ENCODE measurements at places on chromosomes 16 and 17.
A peak's percentile ranks its signal among the peaks of the same experiment; 100 is the strongest.

- no peak for DNase-seq
Measured at GRCh38 chr16:14444979-14445810, 184.9 kb downstream of the PARN start.

GRCh38 chr16:86663685-86664521 is 85.6 kb downstream of the FOXL1 start:
- peak; percentile 73 for DNase-seq

- DNase-seq = no peak
Measured at GRCh38 chr17:81558941-81559806, 7.0 kb upstream of the FAAP100 start.

DNA sequence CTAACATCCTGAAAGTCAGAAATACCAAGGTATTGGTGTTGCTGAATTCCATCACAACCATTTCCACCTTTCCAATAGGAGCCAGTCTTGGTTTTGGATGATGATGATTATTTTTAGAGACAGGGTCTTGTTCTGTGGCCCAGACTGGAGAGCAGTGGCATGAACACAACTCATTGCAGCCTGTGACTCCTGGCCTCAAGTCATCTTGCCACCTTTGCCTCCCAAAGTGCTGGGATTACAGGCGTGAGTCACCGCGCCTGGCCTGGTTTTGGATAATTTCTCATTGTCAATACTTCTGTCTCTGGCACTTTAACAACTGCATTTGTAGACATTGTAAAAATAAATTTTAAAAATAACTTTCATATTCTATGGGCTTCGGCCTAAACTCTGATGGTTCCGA is 22.6 kb downstream of the STAT5B start:
- no peak for DNase-seq

GRCh38 chr17:17937201-17937853 is 34.9 kb downstream of the TOM1L2 start:
- DNase-seq = no peak

- no peak for DNase-seq
Measured at GRCh38 chr17:67417507-67417906, 40.4 kb downstream of the PITPNC1 start.

GRCh38 chr17:77273397-77274085 is 132.8 kb downstream of the SEC14L1 start:
- no peak for DNase-seq

GRCh38 chr17:37117373-37118142 is 168.8 kb downstream of the AATF start:
- DNase-seq = no peak

- peak; percentile 65 for DNase-seq
Measured at GRCh38 chr17:78497115-78497540, 80.1 kb downstream of the DNAH17 start.

- DNase-seq = peak; percentile 35
Measured at GRCh38 chr17:58352596-58353388, 791 bp upstream of the SUPT4H1 start.

DNA sequence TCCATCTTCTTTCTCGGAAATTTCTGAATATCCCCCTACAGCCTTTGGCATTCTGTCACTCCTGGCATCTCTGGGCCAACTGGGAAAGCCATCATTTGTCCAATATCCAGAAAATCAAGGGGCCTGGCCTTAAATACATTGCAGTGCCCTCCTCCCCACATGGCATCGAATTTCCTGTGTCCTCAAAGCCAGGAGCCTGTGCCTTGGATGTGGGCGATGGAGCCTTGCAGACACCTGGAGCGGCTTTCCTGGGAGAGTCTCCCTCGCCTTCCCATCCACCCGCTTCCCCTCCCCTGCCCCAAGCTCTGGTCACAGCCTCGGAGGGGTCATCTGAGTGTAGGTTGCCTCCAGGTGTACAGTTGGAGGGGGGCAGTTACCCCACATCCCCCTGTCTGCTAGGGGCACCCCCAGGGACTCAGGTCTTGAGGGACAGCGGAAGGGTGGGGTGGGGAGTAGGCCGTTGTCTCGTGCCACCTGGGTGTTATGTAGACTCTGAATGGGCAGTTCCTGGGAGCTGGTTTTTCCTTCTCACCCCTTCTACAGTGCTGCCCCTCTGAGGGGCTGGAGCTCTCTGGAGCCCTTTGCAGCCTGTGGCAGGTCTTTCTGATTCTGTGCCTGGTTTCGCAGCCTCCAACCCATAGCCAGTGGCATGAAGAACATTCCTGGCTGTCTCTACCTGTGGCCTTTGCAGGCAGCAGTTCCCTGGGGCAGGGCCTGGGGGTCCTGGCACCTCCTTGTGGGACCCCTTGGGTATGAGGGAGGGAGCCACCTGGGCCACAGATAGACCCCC is 239.8 kb downstream of the SEC14L1 start:
- DNase-seq = no peak

- DNase-seq = no peak
Measured at GRCh38 chr16:30351001-30351441, 4.1 kb downstream of the CD2BP2 start.

GRCh38 chr16:51061328-51061727 is 89.7 kb downstream of the SALL1 start:
- no peak for DNase-seq

GRCh38 chr16:78906135-78906534 is 694.4 kb downstream of the MAF start:
- DNase-seq = no peak

DNA sequence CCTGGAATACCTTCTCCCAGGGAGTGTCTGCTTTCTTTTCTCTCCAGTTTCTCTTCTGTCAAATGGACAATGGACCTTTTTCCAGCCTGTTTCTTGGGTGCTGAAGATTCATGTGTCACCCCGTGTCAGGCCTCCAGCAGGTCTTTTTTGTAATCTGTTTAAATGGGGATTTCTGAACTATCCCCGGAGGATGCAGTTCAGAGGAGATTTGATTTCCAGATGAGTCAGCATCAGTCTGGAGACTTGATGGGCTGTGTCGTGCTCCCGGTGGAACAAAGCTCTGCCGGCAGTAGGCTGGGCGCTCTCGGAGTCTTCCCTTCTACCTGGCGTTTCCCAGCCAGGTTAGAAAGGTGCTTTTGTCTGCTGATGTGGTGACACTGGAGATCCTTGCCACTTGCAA is 440.6 kb downstream of the HS3ST3B1 start:
- DNase-seq = peak; percentile 4

DNA sequence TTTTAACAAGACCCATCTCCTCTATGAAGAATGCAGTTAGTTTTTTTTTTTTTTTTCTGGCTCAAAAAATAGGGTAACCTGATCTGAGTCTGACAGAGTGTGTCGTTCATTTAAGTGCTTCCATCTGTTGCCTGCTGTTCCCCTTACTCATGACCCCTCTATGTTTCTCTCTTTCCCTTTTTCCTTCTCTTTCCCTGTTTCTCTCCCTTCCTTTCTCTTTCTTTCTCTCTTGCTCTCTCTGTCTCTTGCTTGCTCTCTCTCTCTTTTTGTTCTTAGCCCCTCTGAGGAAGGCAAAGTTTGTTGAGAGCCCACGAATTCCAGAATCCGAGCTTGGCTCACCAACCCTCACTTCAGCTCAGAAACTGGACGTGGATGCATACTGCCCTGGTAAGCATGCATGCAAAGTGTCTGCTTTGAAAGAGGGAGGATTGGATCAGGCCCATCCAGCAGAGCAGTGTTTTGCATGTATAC is 185.0 kb downstream of the TANC2 start:
- DNase-seq = peak; percentile 22

- DNase-seq = no peak
Measured at GRCh38 chr16:86886651-86887050, 308.3 kb downstream of the FOXL1 start.

DNA sequence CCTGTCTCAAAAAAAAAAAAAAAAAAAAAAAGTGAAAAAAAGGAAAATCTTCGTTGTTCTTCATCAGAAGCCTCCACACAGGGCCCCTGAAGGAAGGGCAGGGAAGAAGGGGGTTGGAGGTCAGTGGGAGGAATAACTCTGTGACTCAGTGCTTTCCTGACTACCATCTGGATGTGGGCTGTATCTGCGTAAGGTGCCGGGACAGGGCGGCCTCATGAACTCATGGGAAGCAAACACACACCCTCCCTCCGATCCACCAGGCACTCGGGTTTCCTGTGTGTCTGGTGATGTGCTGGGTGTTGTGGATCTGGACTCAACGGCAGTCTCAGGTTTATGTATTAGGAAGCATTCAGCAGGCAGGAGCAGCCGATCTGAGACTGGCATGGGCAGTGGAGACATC is 691.6 kb downstream of the WWOX start:
- no peak for DNase-seq

DNA sequence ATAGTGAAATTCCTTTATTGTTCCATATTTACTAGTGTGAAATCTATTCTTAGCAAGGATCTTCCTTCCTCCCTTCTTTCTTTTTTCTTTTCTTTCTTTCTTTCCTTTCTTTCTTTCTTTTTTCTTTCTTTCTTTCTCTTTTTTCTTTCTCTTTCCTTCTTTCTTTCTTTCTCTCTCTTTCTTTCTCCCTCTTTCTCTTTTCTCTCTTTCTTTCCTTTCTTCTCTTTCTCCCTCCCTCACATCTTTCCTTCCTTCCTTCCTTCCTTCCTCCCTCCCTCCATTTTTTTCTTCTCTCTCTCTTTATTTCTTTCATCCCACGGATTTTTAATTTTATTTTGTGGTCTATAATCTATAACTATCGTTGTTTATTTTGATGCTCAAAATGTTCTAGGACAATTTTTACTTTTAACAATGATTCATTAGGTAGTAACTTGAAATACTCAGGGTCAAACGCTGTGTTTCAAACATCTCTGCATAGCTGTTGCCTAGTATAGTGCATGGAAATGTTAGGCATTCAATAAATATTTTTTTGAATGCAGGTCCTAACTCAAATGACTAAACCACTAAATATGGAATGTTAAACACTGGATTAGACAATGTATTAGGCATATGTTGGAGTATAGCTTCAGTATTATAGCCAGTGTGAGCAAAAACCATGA is 178.3 kb downstream of the MAP2K6 start:
- DNase-seq = peak; percentile 89

DNA sequence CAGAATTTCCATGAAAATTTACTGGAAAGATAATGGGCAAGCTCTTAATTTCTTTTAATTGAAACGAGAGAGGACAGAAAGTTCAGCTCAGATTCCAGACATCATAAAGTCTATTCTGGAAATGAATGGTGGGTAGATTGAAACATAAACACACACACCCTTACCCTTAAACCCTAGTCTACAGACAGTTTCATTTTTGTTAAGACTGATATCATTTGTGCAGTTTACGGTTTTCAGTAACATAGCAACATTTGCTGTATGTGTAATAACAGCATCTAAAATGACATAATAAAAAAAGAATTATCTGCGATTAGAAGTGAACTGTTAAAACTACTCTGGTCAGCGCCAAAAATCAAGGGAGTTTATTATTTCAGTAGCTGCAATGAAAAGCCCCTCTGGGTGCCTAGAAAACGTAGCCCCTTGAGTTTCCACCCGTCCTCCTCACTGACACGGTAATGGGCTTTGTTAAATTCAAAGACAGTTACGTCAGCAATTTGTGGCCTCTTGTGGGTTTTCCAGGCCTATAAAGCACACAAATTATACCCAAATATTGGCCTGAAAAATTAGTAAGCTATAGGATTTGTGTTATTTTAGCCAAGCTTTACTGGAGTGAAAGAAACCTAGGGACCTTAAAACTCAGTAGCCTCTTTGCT is 520.6 kb upstream of the SOX9 start:
- no peak for DNase-seq

DNA sequence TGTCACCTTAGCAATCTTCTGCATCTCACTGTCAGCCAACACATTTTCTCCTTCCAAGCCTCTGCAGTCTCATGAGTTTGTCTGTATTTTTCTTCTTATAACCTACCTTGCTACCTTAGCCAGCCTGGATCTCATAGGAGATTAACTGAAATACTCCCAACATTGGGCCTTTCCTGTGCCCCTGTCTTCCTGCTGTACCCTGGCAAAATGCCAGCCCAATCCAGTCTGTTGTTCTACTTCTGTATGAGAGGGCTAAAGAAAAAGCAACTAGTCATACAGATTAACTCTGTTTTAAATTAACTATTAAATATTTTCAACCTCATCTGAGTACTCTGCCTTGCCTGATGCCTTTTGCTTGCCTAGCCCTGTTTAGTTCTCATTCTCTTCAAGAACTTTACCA is 18.4 kb downstream of the GOSR1 start:
- DNase-seq = no peak

DNA sequence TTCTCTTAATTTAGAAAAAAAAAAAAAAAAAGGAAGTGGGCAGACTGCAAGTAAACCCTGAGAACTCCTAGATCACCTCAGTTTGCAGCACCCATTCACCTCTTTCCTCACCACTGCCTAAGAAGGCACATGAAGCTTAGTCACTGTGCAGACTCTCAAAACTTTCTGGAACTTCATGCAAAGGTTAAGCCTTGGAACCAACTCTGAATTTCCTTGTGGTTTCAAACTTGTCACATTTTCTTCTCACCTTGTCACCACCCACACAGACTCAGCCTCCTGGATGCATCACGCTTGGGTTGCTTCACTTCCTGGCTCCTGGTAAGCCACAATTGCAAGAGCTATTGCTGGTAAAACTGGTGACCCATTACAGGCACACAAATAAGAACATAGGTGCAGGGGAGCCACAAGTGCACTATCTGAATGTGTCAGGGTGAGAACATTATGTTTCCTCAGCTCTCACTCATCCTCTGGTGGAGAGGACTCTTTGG is 15.0 kb upstream of the CPD start:
- DNase-seq = peak; percentile 81

DNA sequence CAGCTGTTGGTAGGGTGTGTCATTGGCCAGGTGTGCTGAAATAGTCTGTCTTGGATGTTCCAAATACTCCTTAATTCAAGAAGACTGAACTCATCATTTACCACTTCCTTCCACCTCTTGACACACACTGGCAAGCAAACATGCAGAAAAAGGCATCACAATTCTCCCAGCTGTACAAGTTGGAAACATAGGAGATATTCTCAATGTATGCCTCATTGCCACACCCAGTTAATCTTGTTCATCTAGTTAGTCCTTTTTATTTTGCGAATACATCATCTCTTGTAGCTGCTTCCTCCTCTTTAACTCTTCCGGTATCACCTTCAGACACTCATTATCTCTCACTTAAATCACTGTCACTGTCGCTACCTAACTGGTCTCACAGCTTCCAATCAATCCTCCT is 75.1 kb upstream of the GOT2 start:
- no peak for DNase-seq

DNA sequence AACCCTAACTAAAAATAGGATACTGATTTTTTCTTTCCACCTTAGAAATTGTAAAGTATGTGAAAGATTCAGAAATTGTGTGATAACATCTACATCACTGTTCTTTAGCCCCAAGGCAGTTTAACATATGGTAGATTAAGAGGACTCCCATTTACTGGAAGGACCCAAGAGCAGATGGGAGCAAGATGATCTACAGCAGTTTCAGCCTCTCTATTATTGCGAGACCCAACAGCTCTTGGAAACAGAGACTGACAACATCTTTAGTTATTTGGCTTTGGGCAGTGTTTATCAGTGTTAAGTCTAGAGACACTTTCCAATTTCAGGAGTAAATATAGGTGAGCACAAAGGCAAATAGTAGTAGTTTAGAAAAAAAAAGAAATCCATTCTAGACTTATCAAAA is 124.9 kb upstream of the CORO6 start:
- peak; percentile 2 for DNase-seq

- no peak for DNase-seq
Measured at GRCh38 chr17:80025140-80025539, 10.5 kb downstream of the TBC1D16 start.
